ENCODE measurements at places on chromosomes 12 and 14.

DNA sequence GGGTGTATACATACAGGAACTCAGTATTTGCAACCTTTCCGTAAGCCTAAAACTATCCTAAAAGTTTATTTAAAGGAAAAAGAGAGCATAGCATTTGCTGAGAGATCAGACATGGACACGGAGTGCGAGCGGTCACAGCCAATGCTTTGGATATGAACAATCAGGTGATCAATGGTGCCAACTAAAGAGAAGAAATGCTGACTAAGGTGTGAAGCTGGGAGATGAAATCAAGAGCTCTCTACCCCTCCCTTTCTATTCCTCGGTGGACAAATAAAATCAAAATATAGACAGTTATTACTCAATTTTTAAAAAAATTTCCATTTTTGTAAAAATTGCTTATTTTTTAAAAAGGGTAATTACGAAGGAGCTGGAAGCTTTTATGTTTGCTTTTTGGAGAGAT lies 29.2 kb downstream of the NT5DC3 start:
- peaks cover 3% of the 10 kb centered on the region for H3K4me1 ChIP-seq
- H3K36me3 ChIP-seq = peaks cover 6% of the 10 kb centered on the region
- no peak overlapping the region for H3K4me3 ChIP-seq
- no peaks in the 10 kb centered on the region for H3K27me3 ChIP-seq
- no peak overlapping the region for H3K27ac ChIP-seq

- no peak overlapping the region for H3K27ac ChIP-seq
- no peak for DNase-seq
- no peak overlapping the region for H3K4me3 ChIP-seq
- H3K4me1 ChIP-seq = no peaks in the 10 kb centered on the region
- no peaks in the 10 kb centered on the region for H3K27me3 ChIP-seq
These were observed 166.3 kb downstream of the KIF26A start for GRCh38 chr14:104304451-104305351.

- H3K4me3 ChIP-seq = no peak overlapping the region
- peaks cover 42% of the 10 kb centered on the region for H3K36me3 ChIP-seq
- no peak for DNase-seq
- H3K27ac ChIP-seq = no peak overlapping the region
- no peaks in the 10 kb centered on the region for H3K4me1 ChIP-seq
- H3K27me3 ChIP-seq = no peaks in the 10 kb centered on the region
These were observed 41.9 kb downstream of the STX2 start for GRCh38 chr12:130796985-130797686.

DNA sequence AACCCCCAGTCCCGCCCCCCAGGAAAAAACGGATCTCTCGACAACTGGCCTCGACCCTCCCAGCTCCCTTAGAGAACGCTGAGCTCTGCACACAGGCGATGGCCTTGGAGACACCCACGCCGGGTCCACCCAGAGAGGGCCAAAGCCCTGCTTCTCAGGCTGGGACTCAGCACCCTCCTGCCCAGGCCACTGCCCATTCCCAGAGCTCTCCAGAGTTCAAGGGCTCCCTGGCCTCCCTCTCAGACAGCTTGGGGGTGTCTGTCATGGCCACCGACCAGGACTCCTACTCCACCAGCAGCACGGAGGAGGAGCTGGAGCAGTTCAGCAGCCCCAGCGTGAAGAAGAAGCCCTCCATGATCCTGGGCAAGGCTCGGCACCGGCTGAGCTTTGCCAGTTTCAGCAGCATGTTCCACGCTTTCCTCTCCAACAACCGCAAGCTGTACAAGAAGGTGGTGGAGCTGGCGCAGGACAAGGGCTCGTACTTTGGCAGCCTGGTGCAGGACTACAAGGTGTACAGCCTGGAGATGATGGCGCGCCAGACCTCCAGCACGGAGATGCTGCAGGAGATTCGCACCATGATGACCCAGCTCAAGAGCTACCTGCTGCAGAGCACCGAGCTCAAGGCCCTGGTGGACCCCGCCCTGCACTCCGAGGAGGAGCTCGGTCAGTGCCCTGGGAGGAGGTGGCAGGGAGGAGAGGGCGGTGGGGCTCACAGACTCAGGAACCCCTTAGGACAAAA lies 95.8 kb downstream of the LGMN start:
- H3K27me3 ChIP-seq = no peaks in the 10 kb centered on the region
- no peak overlapping the region for H3K27ac ChIP-seq
- peaks cover 29% of the 10 kb centered on the region for H3K4me1 ChIP-seq
- H3K36me3 ChIP-seq = peaks cover 27% of the 10 kb centered on the region
- no peak overlapping the region for H3K4me3 ChIP-seq
- DNase-seq = no peak

DNA sequence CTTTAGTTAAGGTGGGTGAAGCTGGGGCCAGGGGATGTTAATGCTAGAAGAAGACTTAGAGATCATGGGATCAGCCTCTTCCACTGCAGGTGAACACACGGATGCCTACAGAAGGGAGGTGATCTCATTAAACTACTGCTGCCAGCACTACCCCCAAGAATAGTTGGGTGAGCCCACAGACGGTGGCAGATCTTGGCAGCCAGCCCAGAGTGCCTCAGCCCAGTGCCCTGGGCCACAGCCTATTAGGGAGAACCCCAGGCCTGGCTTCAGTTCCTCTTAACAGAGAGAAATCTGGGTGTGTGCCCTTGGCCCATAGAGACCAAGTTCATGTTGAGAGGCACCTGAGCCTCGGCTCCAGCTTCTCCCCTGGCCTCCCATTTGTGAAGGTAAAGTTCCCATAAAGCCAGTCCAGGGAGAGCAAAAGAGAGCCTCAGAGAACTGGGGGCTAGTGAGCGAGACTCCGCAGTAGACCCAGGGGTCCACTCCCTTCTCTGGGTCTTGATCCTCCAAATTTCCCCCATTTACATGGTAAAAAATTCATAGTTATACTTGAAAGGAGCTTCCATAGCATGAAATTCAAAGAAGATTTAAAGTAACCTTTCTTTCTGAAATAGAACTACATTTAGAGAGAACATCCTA lies 125.0 kb upstream of the CCND2 start:
- H3K4me1 ChIP-seq = no peaks in the 10 kb centered on the region
- no peak overlapping the region for H3K27ac ChIP-seq
- H3K27me3 ChIP-seq = peaks cover 9% of the 10 kb centered on the region

- H3K27ac ChIP-seq = no peak overlapping the region
- no peaks in the 10 kb centered on the region for H3K27me3 ChIP-seq
- peak overlapping the region; percentile 74 for H3K4me3 ChIP-seq
- DNase-seq = peak; percentile 97
- H3K4me1 ChIP-seq = no peaks in the 10 kb centered on the region
These were observed 1.2 kb downstream of the CRY1 start for GRCh38 chr12:107091989-107092641.

GRCh38 chr12:120725151-120725658 lies 421 bp upstream of the ACADS start:
- no peaks in the 10 kb centered on the region for H3K27me3 ChIP-seq
- H3K4me3 ChIP-seq = peak overlapping the region; percentile 59
- peaks cover 21% of the 10 kb centered on the region for H3K36me3 ChIP-seq
- peaks cover 14% of the 10 kb centered on the region for H3K4me1 ChIP-seq
- DNase-seq = no peak

DNA sequence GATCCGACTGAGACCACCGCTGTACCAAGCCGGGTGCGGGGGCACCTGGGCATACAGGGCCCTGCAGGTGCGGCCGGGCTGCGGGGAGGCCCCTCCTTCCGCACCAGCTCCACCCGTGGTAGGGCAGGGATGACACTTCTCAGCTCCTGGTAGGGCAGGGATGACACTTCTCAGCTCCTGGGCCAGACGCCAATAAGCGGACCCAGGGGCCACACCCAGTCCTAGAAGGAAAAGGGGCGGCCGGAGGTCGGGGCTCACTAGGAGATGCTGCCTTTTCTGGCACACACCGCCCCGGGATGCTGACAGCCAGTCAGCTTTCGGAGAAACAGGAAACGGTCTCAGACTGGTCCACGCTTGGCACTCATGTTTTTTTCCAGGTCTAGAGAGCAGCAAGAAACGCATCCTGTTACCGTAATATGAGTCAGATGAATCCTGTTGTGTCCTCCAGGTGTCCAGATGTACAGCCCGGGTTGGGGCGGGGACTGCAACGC lies 34.8 kb downstream of the NFKBIA start:
- no peaks in the 10 kb centered on the region for H3K36me3 ChIP-seq
- no peaks in the 10 kb centered on the region for H3K27me3 ChIP-seq
- no peak overlapping the region for H3K4me3 ChIP-seq
- peaks cover 31% of the 10 kb centered on the region for H3K4me1 ChIP-seq
- H3K27ac ChIP-seq = no peak overlapping the region

GRCh38 chr14:91350813-91351511 lies 66.7 kb downstream of the CCDC88C start:
- no peak for DNase-seq
- no peaks in the 10 kb centered on the region for H3K36me3 ChIP-seq
- H3K27ac ChIP-seq = no peak overlapping the region
- H3K4me1 ChIP-seq = no peaks in the 10 kb centered on the region
- peaks cover 16% of the 10 kb centered on the region for H3K27me3 ChIP-seq
- no peak overlapping the region for H3K4me3 ChIP-seq

- no peaks in the 10 kb centered on the region for H3K27me3 ChIP-seq
- no peaks in the 10 kb centered on the region for H3K36me3 ChIP-seq
- no peaks in the 10 kb centered on the region for H3K4me1 ChIP-seq
- no peak overlapping the region for H3K27ac ChIP-seq
These were observed 44.0 kb upstream of the OTX2 start for GRCh38 chr14:56854325-56854724.

- no peak overlapping the region for H3K27ac ChIP-seq
- H3K4me1 ChIP-seq = no peaks in the 10 kb centered on the region
- H3K4me3 ChIP-seq = no peak overlapping the region
- H3K36me3 ChIP-seq = no peaks in the 10 kb centered on the region
These were observed 416.7 kb downstream of the PDZRN4 start for GRCh38 chr12:41604830-41605229.
